ENCODE measurements at places on chromosomes 2 and 18. TPM values are rescaled to one million over a fixed set of nuclear protein-coding genes. Genes with fewer than 3 reads are reported as not detected.

DNA sequence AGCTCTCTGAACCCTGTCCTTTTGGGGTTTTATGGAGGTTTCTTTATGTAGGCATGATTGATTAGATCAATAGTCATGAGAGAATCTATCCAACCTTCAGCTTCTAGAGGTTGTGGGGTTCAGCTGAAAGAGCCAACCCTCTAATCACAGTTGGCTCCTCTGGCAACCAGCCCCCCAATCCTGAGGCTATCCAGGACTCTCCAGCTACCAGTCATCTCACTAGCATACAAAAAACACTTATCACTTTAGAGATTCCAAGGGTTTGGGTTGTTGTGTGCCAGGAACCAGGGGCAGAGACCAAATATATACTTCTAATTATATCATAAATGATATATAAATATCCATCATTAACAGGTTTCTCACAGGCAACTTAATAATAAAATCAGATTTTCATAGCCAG, 11.7 kb downstream of the WDPCP start:
- no peak for DNase-seq

GRCh38 chr2:38600242-38600891, 2.4 kb downstream of the HNRNPLL start:
- DNase-seq, result no peak

KCNE4 gene
- total RNA-seq, result not detected

DNA sequence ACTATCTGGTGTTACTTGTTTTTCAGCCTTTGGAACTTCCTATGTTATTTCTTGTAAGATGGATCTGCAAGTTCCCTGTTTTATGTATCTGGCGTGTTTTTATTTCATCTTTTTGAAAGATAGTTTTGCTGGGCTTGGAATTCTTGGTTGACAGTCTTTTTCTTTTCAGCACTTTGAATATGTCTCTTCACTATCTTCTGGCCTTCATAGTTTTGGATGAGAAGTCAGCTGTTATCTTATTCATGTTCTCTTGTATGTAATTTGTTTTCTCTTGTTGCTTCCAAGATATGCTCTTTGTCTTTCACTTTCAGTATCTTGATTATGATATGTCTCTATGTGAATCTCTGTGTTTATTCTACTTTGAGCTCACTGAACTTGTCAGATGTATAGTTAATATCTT, 50.4 kb downstream of the ALMS1 start:
- DNase-seq, result no peak

ZNF385B gene
- total RNA-seq, result not detected

DNA sequence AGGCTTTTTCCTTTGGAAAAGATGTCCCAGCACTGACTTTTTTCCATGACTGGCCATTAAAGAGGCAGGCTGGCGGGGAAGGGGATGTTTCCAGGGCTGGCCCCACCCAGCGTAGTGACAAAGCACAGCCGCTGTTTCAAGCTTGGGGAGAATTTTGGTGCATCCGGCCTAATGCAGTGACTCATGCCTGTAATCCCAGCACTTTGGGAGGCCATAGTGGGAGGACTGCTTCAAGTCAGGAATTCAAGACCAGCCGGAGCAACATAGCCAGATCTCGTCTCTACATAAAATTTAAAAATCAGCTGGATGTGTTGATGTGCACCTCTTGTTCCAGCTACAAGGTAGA, 78.0 kb upstream of the SH3BP4 start:
- DNase-seq, result no peak

AOX1 gene
- not detected for total RNA-seq

GRCh38 chr18:32480581-32480980, 9.9 kb upstream of the GAREM1 start:
- no peak for DNase-seq

FEZ2 gene
- 4.8 TPM for total RNA-seq

GRCh38 chr2:120511947-120512710, 166.2 kb downstream of the INHBB start:
- no peak for DNase-seq

GRCh38 chr2:145116834-145117725, 597.2 kb upstream of the ZEB2 start:
- no peak for DNase-seq

DNA sequence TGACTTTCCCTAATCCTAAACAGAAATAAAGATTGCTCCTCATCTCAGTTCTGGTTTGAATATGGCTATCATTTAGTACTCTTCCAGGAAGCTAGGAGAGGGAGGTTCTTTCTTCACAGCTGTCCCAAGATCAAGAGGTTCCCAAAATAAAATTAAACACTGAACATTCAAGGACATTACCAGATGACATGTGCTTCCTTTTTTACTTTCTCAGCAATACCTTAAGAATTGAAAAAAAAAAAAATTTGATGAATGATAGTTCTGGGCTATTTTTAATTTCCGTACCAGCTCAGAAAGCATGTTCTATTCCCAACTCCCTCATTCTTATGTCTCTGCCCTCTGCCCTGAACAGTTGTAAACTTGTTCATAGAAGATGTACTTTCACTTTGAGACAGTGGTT, 61.7 kb upstream of the MYL1 start:
- DNase-seq, result no peak

DNA sequence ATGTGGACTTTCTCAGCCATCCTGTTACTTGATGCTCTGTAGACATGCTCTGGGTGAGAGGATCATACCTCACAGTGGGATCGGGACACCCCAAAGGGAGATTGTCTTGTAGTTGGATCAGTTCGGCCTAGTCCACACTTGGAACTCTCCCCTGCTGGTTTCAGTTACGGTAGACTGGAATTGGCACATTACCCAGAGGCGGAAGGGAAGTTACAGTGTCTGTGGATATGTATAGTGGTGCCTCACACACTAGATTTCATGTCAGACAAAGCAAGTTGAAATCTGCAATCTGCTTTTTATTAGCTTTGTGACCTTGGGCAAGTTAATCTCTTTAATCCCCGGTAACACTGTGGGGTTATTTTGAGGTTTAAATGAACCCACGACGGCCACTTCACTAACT, 16.2 kb upstream of the CTAGE1 start:
- no peak for DNase-seq

- no peak for DNase-seq
Measured at GRCh38 chr2:48112911-48113680, 206.8 kb upstream of the FBXO11 start.

HOXD9 gene
- not detected for total RNA-seq

GRCh38 chr18:9914334-9914583, 443 bp downstream of the VAPA start:
- no peak for DNase-seq

DNA sequence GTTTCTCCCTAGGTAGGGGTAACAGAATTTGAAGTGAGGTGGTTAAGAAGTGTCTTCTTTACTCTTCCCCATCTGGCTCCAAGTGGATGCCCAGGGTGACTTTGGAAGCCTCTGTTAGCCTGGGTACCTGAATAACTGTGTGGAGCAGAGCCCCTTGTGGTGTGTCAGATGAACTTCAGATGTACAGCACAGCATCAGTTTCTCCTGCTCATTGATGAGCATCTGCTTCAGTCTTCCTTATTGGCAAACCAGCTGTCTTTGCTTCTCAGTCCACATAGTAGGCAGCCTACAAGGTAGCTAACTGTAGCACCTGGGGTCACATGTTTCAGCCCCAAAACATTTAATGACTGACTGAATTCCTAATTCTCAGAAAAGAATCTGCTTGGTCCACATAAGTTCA, 56.2 kb upstream of the ATP8B1 start:
- no peak for DNase-seq

- no peak for DNase-seq
Measured at GRCh38 chr2:214075456-214075855, 335.4 kb upstream of the VWC2L start.

DNA sequence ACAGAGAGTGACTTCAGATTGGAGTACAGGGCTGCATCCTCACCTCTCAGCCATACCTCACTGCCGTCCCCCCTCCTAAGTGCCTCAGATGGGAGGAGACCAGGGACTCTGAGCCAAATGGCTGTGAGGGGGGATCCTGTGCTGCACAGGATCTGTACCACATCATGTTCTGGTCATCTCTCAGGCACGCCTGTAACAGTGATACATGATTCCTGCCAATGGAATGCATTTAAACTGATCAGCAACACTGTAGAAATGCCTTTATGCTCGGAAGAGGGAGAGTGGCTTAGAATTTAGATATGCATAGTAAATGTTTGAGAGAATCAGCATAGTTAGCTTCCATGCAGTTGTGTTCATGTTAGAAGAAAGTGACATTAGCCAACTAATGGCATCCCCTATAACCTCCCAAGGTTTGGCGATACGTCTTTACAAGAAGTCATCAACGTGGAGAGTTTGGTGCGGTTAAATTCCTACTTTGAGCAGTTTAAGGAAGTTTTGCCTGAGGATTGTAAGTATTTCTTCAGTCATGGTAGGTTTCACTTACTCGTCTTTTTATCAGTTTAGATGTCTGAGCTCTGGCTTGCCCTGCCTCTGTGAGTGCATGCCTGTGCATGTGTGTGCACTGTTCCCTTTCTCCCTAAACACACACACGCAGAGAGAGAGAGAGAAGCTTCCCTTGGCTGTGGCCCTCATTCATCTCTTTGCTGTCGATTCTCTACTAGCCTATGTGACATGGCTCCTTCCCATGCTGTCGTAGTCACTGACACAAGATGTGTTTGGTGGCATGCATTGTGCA, 40.0 kb downstream of the COA5 start:
- no peak for DNase-seq

DNA sequence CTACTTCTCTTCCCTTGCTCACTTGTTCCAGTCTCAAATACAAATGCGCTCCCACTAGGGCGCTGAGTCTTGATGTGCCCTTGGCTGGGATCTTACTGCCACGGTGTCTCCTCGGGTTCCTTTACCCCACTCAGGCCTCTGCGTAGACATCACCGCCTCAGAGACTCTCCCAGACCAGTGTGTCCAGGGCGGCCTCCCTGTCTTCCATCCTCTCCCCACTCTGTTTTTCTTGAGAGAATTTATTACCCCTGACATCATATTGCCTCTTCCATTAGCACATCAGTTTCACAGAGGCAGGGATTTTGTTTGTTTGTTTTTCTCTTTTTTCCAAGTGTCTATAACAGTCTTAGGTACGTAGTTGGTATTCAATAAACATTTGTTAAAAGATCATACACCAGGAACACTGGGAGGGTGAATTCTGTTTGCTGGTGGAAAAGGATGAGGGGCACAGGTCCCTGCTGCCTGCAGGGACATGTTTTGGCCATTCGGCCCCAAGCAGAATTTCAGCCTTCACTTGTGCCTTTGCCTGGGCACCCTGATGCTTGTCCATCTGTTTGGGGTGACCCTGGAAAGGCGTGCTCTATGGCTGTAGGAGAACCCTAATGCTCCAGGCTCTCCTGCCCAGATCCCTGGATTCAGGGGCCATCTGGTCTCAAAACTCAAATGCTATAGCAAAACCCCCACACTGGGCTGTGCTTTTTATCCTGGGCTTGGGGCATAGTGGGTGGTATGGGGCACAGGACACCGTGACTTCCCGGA, 55.0 kb downstream of the RPL37A start:
- no peak for DNase-seq

DNA sequence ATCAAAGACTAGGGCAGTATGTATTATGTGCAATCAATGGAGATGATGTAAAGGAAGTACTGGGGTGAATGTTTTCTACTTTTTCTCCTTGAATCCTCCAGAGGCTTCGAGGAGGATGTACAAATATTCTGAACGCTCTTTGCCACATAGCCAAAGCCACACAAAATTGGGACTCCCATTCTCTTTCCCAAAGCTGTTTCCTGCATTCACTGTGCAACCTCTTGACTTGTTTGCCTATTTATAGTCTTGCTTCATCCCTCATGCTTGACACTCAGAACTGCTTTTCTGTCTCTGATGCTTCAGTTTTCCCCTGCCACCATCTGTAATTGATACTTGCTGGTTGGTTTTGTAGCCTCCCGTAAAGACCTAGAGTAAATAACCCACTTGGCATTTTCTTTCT, 208.2 kb upstream of the RBMS1 start:
- no peak for DNase-seq

ZAP70 gene
- total RNA-seq, result 440 TPM

DNA sequence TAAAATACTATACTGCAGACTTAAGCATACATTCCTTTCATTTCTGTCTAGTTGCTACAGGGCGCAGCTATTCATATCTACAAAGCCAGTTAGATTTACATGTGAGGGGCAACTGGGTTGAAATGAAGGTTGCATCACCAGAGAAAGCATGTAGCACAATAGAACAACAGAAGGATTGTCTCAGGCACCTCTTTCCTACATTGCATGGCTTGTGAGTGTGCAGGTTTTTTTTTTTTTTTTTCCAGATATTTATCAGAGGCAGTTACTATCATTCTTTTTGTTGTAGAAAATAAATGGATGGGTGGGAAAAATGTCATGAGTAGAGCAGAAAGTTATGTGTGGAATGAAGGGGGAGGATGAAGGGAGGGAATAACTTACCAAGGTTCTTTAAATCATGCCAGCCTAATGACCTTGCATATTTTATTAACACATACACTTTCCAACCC, 86.8 kb downstream of the ERBB4 start:
- DNase-seq, result no peak

- no peak for DNase-seq
Measured at GRCh38 chr18:47415881-47416280, 164.4 kb upstream of the SKOR2 start.

- DNase-seq, result no peak
Measured at GRCh38 chr2:236498369-236498768, 71.3 kb upstream of the ACKR3 start.

GRCh38 chr2:13698847-13699246, 933.7 kb upstream of the LRATD1 start:
- DNase-seq, result no peak

DNA sequence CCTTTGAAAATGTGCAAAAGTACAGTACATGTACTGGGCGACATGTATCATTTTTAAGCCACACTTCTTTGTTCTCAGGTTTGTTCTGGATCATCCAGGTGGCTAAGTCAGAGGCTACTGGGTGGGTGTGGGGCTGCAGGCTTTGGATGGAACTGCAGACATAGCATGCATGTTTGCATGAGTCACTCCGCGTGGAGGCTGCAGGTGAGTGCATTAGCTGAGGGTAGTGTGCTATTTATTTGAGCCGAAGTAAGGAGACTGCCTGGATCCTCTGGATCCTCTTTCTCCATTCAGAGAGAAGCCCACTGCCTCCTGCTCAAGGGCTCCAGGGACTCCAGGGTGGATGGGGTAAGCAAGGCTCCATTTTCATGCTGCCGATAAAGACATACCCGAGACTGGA, 9.4 kb upstream of the NEURL3 start:
- no peak for DNase-seq

FAM161A gene
- 1.0 TPM for total RNA-seq

Measured in CD4-positive, alpha-beta T cell (primary cell).